ENCODE measurements at places on chromosomes 7 and 10.

GRCh38 chr7:92924800-92925199, 88.4 kb upstream of the CDK6 start:
- DNase-seq = no peak

GRCh38 chr10:86295791-86296190, 70.8 kb downstream of the GRID1 start:
- DNase-seq = no peak

GRCh38 chr10:98097175-98097574, 37.3 kb upstream of the R3HCC1L start:
- no peak for DNase-seq

GRCh38 chr10:77581738-77582137, 55.9 kb downstream of the KCNMA1 start:
- DNase-seq = no peak

GRCh38 chr10:58063861-58064480, 203.7 kb downstream of the IPMK start:
- DNase-seq = no peak

DNA sequence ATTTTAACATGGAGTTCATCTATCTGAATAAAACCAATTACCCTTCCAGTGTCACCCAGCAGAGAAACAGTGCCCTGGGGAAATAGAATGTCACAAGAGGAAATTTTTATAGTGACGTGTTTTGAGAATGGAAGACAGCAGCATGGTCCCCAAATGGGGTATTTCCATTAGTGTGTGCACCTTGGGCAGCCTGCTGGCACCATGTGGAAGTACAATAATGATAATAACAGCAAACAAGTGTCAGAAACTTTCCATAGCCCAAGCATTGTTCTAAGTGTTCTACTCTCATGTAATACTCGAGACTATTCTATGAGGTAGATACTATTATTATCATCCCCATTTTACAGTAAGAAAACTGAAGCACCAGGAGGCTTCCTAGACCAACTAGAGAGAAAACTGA, 2.2 kb upstream of the PDE1C start:
- DNase-seq = no peak

- no peak for DNase-seq
Observed at GRCh38 chr10:129605986-129606518, 139.0 kb downstream of the MGMT start.

DNA sequence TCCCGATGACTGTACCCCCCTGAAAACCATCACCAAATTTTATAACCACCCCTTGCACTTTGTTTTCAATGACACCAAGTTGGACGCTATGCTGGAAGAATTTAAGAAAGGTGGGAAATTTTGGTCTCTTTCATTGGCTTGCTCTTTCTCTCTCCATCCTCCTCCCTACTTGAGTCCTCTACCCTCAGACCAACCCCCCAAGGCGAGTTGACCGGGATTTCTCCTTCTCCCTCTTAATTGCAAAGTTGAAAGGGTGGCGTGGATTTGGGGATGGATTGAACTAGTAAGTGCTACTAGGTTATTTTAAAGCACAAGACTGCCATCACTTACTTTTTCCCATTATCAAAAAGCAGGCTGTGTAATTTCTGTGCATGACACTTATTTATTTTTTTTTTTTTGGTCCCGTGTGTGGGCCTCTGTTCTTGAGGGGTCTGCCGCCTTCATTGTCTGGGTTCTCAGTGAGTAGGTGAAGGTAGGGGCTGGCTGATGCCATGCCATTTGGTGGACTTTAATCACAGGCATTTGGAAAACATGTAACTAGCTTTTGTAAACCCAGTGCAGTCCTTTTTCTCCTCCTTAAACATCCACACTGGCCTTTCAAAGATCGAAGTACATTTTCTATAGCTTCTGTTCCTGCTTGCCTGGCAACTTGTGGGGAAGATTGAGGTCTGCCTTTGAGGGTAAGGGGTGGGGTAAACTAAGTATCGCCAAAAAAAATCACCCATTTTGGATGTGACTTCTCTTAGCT, 2.1 kb downstream of the CNNM2 start:
- DNase-seq = peak; percentile 26

- DNase-seq = no peak
Observed at GRCh38 chr7:22176791-22177412, 180.1 kb downstream of the RAPGEF5 start.

DNA sequence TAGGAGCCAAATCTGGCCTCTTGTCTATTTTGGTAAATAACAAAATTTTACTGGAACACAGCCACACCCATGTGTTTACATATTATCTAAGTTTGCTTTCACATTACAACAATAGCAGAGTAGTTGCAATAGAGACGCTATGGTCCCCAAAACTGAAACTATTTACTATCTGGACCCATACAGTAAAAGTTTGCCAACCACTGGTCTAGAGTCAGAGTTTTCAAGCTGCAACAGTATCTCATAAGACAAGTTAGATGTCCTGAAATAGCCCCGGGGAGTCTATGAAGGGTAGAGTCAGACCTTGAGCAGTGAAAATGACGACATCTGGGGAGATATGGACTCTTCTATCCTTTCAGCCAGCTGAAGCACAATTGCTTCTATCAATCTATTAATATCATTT, 74.2 kb downstream of the CTNNA3 start:
- DNase-seq = no peak

DNA sequence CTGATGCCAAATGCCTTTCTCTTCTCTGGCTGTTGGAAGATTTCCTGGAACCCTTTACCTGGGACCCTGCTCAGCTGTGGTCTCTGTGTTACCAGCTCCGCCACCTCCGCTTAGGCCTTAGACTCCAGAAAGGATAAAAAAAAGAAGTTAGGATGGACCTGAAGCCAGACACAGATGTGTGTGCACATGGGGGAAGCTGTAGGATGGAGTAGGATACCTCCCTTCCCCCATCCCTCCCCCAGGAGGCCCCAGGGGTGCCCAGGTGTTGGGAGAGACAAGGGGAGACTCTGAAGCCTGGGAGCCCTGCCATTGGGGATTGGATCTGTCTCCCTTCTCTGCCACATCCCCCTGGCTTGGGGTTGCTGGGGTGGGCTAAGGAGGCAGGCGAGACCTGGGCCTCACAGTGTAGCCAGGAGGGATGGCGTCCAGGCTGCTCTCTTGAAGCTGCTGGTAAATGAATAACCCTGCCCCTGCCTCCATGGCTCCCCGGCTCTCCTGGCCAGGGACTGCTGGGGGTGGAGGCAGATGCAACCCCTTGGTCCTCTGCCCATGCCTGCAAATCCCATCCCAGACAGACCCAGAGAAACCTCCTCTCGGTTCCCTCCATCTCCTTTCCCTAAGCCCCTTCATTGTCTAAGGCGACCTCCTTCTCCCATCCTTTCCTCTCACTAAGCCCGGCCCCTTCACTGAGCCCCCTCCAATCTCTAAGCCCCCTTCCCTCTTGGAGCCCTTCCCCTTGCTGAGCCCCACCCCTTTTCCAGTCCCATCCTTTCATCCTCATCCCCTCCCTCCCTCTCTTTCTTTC, 8.0 kb downstream of the CLDN3 start:
- DNase-seq = peak; percentile 77

- DNase-seq = no peak
Observed at GRCh38 chr10:21572578-21572977, 38.5 kb downstream of the MLLT10 start.

DNA sequence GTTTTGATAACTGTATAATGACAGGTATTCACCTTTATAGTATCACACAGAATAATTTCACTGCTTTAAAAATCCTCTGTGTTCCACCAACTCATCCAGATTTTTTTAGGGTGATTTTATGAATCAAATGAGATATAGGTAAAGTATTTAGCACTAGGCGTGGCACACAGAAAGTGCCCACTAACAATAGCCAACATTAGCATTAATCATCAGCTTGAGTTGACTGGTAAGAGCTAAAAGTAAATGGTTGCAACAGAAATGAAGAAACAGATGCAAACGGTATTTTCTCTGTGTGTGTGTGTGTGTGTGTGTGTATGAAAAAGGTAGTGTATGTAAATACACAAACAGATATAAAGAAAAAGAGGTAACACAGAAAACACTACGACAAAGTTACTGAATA, 378.8 kb upstream of the ETV1 start:
- no peak for DNase-seq

DNA sequence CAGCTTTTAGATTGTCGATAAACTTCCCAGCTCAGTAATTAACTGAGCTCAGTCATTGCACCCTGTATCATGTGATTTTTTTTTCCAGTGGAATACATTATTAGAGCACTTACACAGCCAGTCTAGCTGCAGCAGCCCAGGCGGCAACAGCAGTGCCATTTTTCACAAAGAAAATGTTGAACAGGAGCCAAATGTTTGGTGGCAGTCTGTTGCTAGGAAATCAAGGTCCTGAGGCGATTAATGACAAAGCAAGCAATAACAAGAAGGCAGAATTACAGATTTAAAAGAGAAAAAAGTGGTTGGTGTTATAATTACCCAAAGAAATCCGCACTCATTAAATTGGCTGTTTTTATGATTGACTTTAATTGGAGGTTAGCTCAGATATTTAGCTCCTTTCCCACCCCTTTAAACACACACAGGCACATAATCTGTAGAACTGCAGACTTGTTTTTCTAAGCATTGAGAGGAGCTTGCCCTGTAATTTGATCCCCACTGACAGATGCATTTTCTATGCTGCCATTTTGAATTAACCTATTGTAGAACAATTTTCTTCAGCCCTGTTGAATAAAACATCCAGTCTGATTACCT, 267.4 kb downstream of the ADK start:
- peak; percentile 45 for DNase-seq

- no peak for DNase-seq
Observed at GRCh38 chr7:77561352-77561751, 24.3 kb downstream of the PTPN12 start.

DNA sequence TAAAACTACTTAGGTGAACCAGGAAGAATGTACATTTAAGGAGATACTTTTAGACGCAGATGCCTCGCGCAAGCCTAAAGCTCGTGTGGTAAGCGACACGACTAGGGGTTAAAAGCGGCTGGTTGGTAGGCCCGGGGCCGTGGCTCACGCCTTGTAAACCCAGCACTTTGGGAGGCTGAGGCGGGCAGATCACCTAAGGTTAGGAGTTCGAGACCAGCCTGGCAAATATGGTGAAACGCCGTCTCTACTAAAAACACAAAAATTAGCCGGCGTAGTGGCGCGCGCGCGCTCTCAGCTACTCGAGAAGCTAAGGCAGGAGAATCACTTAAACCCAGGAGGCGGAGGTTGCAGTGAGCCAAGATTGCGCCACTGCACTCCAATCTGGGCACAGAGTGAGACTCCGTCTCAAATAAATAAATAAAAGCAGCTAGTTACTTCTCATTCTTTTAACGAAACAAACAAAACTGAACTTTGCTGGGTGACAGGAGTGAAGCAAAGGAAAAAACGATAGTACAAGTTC, 879 bp downstream of the NUDT5 start:
- no peak for DNase-seq

DNA sequence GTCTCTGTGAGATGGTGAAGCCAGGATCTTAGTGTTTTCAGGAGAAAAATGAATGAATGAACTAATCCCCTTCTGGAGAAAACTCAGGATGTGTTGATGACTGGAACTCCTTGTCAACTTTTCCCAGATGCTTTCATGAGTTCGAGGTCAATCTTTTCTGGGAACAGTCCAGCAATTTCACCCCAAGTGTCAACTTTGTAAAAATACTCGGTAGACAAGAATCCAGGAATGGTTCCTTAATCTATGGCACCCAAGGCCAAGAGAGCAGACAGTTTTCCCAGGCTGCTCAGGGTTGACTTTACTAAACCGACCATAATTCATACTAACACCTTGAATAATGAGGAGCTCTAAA, 31.1 kb upstream of the LYZL1 start:
- DNase-seq = no peak

- DNase-seq = no peak
Observed at GRCh38 chr7:124030964-124031363, 1.9 kb downstream of the TMEM229A start.

GRCh38 chr10:99693933-99694583, 34.7 kb downstream of the ENTPD7 start:
- no peak for DNase-seq

- DNase-seq = no peak
Observed at GRCh38 chr7:1541431-1542162, 11.1 kb downstream of the MAFK start.

DNA sequence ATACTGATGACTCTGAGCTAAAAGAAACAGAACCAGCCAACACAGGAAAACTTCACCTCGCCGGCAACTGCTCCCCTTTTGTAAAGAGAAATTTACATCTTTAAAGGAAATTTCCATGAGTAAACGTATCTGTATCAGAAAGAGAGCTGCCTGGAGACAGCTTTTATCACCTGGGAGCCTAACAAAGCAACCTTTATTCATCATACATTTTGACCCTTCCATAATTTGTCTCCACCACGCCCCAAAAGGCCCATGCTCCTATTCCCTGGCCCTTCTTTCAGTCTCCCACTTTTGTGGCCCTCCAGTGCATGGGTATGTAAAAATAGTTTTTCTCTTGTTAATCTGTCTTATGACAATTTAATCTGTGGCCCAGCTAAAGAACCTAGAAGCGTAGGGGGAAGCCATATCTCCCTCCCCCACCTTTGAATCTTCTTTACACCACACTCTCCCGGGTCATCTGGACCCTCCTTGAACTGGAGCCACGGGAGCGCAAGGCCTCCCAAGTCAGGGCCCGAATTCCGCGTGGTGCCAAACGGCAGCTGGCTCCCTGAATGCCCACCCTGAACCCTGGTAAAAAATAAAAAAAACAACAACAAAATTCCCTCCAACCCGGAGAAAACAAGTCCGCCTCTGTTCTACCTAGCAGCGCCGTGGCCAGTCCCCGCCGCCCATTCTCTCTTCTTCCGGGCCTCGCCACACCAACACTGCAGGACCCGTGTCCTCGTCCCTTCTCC, 15.4 kb upstream of the FKBP9 start:
- no peak for DNase-seq

GRCh38 chr7:1555813-1556543, at the start of gene TMEM184A:
TSS of gene TMEM184A (minus strand) at chr7:1556205. CDS start at chr7:1555484, 721 bp downstream.
- peak; percentile 96 for DNase-seq

- no peak for DNase-seq
Observed at GRCh38 chr7:5462216-5462615, 38.6 kb upstream of the TNRC18 start.

DNA sequence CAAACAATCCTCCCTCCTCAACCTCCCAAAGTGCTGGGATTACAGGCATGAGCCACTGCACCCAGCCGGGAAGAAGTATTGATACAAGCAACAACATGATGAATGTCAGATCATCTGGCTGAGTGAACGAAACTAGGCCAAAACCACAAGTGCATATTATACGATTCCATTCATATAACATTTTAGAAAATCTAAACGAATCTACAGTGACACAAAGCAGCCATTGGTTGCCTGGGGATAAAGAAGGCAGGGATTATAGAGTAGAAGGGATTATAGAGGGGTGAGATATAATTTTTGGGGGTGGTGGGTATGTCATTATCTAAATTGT, 11.5 kb upstream of the RHBDD2 start:
- no peak for DNase-seq

DNA sequence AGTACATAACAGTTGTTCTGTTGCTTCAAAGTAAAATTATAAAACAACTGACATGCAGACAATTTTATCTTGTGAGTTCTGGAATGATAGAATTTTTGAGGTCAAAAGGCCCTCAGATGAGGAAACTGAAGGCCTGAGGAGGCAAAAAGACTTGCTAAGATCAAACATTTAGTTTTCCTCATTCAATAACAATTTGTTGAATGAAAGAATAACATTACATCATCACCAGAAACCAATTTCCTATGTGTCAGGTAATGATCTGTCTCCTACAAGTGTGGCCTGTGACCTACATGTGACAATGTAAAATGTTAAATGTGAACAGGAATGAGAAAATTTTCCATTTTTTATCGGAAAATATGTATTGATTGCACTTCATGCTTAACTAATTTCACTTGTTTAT, 16.6 kb upstream of the ASB4 start:
- DNase-seq = no peak

Data from iPS-NIHi11 (cell line).